ENCODE measurements at places on chromosomes 12 and 14.

- no peak for DNase-seq
These were observed 69.5 kb downstream of the ACSS3 start for GRCh38 chr12:81147292-81147919.

DNA sequence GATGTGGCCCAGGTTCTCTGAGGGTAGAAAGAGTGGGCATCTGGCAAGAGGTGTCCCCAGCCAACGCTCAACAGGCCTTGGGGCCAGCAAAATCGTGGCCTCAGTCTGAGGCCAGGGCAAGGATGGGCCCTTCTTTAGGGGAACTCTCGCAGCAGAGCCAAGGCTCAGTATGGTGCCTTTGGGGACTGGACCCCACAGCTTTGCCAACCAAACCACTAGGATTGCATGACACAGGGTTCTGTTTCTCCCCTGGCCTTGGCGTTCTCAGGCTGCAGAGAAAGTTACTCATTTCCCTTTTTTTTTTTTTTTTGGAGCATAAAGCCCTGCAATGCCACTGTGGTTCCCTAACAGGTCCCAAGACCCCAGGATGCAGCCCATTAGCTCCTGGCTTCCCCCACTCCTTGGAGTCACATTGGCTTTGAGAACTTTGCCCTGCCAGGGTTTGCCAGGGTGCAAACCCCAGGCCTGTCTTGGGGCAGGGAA lies 100.6 kb downstream of the LGMN start:
- no peak for DNase-seq

DNA sequence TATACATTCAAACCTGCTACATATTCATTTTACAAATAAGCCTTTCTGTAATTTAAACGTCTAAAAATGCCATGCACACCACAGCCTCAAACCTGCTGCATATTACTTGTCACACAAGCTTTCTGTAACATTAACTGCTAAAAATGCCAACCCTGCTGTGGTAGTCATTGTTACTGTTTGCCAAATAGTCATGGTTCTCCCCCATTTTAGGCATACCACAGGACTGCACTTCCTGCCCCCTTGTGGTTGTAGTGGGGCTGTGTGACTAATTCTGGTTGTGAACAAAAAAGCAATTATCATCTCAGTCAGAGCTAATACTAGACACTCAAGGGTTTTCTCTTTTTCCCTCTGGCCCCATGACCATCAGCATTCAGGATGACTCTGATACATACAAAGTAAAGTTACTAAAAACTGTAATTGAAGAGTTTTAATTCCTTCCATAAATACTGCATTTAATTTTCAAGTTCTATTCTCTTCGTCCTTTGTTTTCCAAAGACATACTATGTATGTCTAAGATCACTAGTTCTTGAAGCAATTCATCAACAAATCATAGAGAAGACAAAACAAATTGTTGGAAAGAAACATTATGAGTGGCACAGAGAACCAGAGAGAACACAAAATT lies 5.7 kb upstream of the SLC35F4 start:
- no peak for DNase-seq

GRCh38 chr12:94745562-94745961 lies 95.2 kb upstream of the TMCC3 start:
- DNase-seq, result no peak

- DNase-seq, result peak; percentile 31
These were observed 36.1 kb upstream of the OR5AU1 start for GRCh38 chr14:21191809-21192446.

GRCh38 chr14:70642303-70643235 lies 853 bp downstream of the TTC9 start:
- no peak for DNase-seq

DNA sequence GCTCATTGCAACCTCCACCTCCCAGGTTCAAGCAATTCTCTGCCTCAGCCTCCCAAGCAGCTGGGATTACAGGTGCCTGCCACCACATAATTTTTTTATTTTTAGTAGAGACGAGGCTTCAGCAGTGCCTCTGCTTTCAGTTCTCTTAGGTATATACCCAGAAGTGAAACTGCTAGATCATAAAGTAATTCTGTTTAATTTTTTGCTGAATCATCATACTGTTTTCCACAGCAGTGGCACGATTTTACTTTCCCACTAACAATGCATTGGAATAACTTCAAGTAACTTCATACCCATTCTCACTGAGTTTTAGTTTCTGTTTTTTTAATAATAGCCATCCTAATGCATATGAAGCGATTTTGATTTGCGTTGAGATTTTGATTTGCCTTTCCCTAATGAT lies 148.0 kb upstream of the G2E3 start:
- no peak for DNase-seq

GRCh38 chr12:76152181-76152807 lies 67.8 kb upstream of the NAP1L1 start:
- DNase-seq, result no peak

- DNase-seq, result no peak
These were observed 3.1 kb upstream of the BORCS5 start for GRCh38 chr12:12353807-12354206.

DNA sequence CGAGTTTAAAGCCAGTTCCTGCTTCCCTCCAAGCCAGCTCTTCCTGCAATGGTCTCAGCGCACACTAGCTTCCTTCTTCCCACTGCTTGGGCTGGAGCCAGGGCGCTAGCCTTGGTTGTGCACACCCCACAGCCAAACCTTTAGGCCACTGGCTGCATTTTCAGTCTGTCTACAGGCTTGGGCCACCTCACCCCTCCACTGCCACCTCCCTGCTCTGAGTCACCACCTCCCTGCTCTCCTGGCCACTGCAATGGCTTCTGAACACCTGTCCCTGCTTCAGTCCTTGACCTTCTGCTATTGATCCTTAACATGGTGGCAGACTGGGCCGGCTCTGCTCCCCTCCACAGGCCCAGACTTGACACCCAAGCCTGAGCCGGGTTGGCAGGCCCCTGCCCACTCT lies 151.1 kb downstream of the RBM19 start:
- no peak for DNase-seq
